ENCODE measurements at places on chromosomes 5 and 9.

- no peak for DNase-seq
These were observed 24.8 kb downstream of the CCNJL start for GRCh38 chr5:160287378-160288051.

GRCh38 chr5:128667152-128667551 is 129.1 kb upstream of the FBN2 start:
- DNase-seq = no peak

GRCh38 chr9:2154731-2155130 is 139.6 kb downstream of the SMARCA2 start:
- no peak for DNase-seq

GRCh38 chr5:181058786-181059296 is 18.8 kb downstream of the BTNL9 start:
- no peak for DNase-seq

DNA sequence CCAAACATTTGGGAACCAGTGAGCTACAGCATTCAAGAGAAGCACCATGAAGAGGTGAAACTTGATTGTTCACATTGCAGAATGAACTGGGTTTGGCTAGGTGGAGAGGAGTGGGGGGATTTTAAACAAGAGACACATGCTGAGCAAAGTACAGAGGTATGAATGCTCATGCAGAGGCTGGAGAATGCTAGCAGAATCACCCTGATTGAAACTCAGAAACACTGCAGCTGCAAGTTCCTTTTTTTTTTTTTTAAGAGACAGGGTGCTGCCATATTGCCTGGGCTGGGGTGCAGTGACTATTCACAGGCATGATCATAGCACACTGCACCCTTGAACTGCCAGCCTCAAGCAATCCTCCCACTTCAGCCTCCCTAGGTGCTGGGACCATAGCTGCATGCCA is 35.1 kb downstream of the DENND1A start:
- DNase-seq = no peak

DNA sequence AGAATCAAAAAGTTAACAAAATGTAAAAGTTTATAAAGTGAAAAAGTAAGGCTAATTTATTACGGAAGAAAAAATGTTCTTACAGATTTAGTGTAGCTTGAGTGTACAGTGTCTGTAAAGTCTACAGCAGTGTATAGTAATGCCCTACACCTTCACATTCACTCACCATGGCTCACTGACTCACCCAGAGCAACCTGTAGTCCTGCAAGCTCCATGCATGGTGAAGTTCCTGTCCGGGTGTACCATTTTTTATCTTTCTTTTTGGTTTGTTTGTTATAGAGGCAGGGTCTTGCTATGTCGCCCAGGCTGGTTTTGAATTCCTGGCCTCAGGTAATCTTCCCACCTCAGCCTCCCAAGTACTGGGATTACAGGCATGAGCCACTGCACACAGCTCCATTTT is 93.6 kb downstream of the MED27 start:
- DNase-seq = no peak

Data from SIG-M5 (cell line).